ENCODE measurements at places on chromosomes 4 and X.

DNA sequence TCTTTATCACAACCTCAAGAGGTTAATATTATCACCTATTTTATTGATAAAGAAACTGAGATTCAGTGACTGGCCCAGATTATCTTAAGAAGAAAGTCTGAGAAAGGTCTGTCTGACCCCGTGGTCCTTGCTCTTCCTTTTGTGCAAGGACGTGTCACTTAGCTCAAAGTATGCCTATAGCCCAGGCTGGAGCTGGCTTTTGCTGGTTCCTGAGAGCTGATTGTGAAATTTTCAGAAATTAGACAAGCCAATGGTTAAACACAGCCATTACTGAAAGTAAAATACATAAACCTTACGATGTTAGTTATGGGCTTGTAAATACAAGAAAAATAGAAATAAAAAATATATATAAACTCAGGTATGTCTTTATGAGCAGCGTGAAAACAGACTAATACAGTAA lies 70.1 kb downstream of the CHRNA9 start:
- no peak for DNase-seq

GRCh38 chr4:119244832-119245231 lies 32.3 kb downstream of the USP53 start:
- no peak for DNase-seq

DNA sequence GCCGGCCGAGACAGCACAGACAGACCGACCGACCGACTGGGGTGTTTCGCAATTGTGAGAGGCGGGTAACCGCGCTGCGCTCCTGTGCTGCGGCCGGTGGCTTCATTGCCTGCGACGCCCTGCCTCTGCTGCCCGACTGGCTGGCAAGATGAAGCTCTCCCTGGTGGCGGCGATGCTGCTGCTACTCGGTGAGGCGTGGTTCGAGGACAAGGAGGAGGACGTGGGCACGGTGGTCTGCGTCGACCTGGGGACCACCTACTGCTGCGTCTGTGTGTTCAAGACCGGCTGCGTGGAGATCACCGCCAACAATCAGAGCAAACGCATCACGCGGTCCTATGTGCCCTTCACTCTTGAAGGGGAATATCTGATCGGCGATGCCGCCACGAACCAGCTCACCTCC lies 565.7 kb upstream of the SMIM31 start:
- no peak for DNase-seq

DNA sequence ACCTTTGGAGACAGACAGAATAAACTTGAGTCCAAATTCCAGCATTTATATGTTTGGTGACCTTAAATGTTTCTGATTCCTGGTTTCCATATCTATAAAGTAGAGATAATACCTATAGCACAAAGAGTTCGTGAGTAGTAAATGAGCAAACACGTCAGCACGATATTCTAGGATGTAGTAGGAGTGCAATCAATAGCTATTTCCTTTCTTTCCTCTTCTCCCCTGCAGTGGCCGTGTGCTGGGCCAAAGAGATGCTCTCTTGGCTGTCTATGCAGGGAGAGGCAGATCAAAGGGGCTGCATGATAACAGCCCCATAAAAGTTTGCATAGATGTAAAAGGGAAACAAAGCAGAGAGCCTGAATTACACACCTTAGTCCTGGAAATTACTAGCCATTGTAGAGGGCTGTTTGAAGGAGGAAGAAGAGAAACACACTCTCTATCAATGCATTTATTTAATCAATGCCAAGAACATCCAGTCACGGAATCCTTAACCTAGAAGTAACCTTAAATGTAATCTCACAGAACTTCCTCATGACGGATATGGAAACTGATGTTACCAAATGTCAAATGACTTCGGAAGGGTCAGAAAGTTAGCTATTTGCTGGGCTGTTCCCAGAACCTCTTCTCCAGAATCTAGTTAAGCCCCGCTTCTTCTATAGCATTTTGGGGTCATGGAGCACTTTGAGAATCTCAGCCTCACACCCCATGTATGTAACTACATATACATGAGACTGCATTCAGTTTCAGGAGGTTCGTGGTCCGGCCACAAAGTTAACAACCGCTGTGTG lies 35.5 kb upstream of the PLAC8 start:
- no peak for DNase-seq

All from retinal pigment epithelial cell (primary cell).